ENCODE measurements at places on chromosomes 1 and 21.

- no peak for DNase-seq
These were observed 403.7 kb downstream of the SIPA1L2 start for GRCh38 chr1:232226197-232226712.

GRCh38 chr1:29271724-29272123 lies 35.4 kb downstream of the PTPRU start:
- DNase-seq = no peak

DNA sequence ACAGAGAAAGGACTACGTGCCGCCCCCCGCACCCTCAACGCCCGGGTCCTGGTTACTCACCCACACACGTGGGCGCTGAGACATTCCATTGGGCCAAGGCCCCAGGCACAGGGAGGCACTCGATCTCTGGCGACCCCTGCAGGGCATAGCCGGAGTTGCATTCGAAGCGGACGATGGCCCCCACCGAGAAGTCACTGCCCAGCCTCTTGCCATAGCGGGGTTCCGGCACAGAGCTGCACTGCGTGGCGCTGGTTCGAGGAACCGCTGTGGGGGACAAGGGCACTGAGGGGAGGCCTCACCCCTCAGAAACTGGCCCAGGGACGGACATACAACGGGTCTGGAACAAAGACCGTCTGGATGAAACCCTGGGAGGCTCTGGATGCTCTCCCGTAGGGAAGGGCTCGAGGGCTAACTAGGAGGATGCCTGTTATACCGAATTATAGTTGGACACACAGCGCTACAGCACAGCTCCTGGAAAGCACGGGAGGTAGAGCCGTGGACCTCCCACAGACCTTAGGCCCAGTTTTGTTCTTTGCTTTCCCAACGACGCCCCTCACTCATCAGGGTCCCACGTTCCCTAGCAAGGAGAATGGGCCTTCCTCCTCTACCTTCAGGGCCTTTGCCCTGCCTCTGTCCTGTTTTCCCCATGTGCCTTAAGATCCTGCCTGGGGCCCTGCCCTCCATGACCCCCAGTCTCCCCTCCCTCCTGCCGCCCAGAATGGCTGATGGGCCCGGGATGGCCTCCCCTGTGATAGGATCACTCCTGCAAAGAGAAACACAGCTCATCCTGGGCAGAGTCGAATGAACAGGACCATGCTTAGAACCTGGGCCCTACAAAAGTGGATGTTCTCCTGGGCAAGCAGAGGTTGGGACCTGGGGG lies 152.8 kb downstream of the ZSCAN20 start:
- DNase-seq = peak; percentile 44

GRCh38 chr1:23807453-23807852 lies 6.9 kb upstream of the GALE start:
- no peak for DNase-seq

DNA sequence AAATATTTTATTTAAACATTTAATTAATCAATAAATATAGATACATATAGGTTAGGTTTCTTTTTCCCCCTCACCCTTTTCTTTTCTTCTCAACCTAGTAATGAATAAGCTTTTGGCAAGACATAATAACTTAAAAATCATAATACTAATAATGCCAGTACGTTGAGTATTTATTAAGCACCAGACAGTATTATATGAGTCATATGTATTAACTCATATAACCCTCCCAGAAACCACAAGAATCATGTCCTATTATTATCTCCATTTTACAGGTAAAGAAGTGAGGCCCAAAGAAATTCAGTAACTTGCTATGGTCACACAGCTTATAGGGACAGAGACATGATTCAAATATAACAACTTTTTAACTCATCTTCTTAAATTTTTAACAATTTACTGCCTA lies 834.5 kb upstream of the ADGRL2 start:
- no peak for DNase-seq

- DNase-seq = no peak
These were observed 88.6 kb upstream of the ZC3H11B start for GRCh38 chr1:219701476-219701875.

DNA sequence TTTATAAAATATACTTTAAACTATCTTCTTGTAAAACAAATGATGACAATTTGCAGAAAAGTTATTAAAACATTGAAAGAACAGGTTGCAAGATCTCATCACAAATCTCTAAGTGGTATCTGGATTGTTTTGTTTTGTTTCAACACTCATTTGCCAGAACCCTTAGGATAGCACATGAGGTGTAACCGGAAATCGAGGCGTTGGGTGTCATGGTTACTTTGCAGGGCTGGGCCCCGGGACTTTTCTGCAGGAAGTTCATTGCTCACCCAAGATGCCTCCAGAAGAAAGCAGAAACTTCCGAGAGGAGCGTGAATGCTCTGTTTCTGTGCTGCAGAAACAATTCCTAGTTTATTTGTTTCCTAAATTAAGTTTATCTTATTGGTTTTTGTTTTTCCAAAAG lies 2.5 kb downstream of the DISC1 start:
- peak; percentile 13 for DNase-seq

GRCh38 chr1:184649451-184649888 lies 105.2 kb downstream of the EDEM3 start:
- no peak for DNase-seq

GRCh38 chr1:54604572-54605370 lies 18.6 kb downstream of the FAM151A start:
- DNase-seq = no peak

- DNase-seq = no peak
These were observed 561.9 kb upstream of the ADGRL4 start for GRCh38 chr1:79568411-79568810.

DNA sequence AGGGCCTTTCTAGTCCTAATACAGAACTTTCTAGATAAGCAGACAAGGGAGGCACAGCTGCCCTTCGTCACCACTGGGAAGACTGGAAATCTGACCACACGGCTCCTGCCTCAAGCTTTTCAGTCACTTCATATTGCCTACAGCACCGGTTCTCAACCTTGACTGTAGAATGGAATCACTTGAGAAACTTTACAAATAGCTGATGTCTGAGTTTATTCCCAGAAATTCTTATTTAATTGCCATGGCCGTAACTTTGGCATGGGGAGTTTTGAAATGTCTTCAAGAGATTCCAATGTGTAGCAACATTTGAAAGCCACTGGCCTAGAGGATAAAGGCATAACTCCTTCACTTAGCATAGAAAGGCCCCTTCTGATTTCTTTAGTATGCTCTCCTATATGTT lies 42.4 kb upstream of the STMN1 start:
- no peak for DNase-seq

DNA sequence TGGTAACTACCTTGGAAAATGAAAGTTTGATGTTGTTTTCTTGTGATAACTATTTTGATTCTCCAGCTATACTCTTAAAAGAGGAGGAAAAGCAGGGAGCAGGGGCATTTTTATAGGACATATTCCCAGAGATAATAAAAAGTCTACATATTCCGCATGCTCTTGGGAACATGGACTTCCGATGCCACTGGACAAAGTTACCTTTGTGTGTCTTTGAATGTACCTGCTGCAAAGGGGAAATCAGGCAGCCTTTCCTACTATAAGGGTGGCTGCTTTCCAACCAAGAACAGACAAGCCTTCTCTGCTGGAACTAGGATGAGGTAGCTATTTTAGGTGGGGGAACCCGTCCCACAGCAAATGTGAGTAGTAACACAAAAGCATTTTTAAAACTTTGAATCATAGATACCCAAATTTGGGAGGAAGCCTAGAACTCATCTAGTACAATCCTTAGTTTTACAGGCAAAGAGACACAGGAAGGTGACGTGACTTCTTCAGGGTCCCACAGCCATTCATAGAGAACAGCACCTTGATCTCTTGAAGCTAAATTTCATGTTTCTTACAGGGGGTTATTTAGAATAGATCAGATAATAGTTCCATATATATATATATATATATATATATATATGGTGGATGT lies 179.9 kb downstream of the FASLG start:
- DNase-seq = no peak

- DNase-seq = no peak
These were observed 19.9 kb downstream of the ABCA4 start for GRCh38 chr1:94100785-94101612.

- no peak for DNase-seq
These were observed 71.8 kb upstream of the LRRC53 start for GRCh38 chr1:74584185-74584584.

Measured in SK-MEL-5 (cell line).